ENCODE measurements at places on chromosomes 3 and 15. TPM values are rescaled to one million over a fixed set of nuclear protein-coding genes. Genes with fewer than 3 reads are reported as not detected.

The ST8SIA2 gene
- 1.1 TPM for total RNA-seq

The HHATL gene
- total RNA-seq, result not detected

The KBTBD13 gene
- not detected for total RNA-seq

The A4GNT gene
- not detected for total RNA-seq

The UCN2 gene
- total RNA-seq, result 0.58 TPM

The ADAMTSL3 gene
- total RNA-seq, result 8.0 TPM

The RBPMS2 gene
- total RNA-seq, result 2.3 TPM

The B3GALNT1 gene
- total RNA-seq, result 4.6 TPM

The ARL14 gene
- total RNA-seq, result 61.5 TPM

The SYNPR gene
- total RNA-seq, result 0.29 TPM

The RAB5A gene
- 40.0 TPM for total RNA-seq

The MORC1 gene
- not detected for total RNA-seq

The WNT5A gene
- total RNA-seq, result 44.2 TPM

The IL17RB gene
- 2.5 TPM for total RNA-seq

The CKMT1A gene
- total RNA-seq, result 50.6 TPM

The GOLGA6D gene
- not detected for total RNA-seq

The DZIP1L gene
- 0.29 TPM for total RNA-seq
